ENCODE measurements at places on chromosomes 5 and 9. TPM values are rescaled to one million over a fixed set of nuclear protein-coding genes. Genes with fewer than 3 reads are reported as not detected.

DNA sequence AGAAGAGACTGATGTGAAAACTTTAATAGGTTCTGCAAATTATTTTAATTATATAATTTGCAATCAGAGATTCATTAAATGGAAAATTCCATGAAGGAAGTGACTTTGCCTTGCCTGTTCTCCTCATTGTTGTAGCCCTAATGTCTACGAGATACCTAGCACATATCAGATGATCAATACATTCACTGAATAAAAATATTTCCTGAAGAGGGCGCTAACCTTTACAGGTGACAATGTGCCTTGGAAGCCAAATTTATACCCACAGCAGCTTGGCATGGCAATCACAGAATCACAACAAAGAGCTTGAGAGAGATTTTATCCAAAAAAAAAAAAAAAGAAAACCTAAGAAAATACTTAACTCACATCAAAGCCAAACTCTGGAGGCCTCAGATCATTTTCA, 17.4 kb downstream of the HAUS6 start:
- DNase-seq = no peak

DNA sequence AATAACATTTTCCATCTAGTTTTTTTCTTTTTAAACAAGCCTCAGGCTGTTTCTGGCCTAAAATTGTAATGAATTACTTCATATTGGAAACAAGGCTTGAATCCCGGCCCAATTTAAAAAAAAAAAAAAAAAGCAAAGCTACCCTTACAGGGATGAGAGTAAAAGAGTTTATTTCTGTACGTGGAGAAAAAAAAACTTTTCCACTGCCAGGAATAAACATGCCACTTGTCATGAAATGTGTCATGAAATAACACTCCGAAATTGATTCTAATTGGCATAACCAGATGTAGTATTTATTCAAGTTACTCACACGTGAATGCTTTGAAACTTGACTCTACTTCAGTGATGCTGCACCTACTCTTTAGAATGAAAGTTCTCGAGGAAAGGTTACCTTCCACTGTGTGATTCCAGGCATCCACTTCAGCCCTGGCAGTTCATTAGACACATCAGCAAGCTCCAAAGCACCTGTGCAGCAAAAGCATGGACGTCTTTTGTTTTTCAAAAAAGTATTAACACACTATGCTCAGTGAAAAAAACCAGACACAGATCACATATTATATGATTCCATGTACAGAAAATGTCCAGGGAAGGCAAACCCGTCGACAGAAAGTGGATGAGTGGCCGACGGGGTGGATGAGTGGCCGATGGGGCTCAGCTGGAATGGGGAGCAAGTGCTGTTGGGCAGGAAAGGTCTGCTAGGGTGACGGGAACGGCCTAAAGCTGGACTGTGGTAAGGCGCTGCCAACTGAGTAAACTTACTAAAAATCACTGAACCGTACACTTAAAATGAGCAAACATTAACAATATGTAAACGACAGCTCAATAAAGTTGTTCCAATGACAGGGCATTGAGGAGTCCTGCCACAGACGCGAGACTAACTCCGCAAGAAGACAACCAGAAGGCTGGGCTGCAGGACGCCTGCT, 21.2 kb downstream of the NSUN2 start:
- DNase-seq = no peak

- DNase-seq = no peak
Observed at GRCh38 chr9:31597977-31598376, 786.5 kb upstream of the ACO1 start.

GRCh38 chr9:14270358-14271092, 43.4 kb downstream of the NFIB start:
- DNase-seq = no peak

DNA sequence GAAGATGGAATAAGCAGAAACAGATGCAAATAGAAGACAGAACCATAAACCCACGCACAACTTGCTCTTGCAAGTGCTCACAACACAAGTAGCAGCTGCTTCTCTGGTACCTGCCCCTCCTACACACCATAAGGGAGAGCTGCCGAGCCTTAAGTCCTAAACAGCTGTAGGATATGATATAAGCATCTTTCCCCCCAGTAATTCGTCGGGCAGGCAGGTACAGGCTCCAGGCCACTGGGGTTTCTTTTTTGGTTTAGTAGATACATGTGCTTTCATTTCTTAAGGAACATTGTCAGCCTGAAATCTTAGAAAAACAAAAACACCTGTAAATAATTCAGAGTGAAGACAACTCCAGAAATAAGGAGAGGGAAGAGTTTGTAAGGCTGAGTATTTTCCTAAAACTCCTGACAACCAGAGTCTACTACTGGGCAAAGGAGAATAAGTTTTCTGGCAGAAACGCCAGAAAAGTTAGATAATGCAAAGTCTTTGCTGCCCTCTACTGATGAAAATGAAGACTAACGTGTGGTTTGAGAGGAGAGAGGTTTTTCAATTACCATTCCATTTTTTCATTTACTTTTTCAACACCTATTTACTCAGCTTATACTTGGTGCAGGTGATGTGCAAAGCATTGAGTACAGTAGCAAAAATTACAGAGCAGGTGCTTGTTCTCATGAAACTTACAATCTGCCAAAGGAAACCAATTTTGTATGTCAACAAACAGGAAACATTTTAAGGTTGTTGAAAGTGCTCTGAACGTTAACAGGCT, 20.1 kb upstream of the TCERG1 start:
- no peak for DNase-seq

DNA sequence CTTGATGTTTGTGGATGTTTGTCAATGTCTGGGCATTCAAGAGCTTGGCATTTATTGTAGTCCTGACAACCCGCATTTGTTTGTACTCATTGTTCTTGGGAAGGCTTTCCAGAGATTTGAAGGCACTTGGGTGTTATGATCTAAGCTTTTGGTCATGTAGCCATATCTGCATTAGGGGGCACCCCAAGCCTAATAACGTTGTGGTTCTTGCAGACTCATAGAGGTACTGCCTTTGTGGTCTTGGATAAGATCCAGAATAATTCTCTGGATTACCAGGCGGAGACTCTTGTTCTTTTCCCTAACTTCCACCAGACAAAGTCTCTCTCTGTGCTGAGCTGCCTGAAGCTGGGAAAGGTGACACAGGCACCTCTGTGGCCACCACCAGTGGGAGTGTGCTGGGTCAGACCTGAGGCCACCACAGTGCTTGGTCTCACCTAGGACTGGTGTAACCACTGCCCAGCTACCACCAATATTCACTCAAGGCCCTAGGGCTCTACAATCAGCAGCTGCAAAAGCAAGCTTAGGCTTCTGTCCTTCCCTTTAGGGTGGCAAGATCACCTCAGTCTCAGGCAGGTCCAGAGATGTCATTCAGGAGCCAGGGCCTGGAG, 144.4 kb upstream of the TAS2R1 start:
- DNase-seq = no peak

DNA sequence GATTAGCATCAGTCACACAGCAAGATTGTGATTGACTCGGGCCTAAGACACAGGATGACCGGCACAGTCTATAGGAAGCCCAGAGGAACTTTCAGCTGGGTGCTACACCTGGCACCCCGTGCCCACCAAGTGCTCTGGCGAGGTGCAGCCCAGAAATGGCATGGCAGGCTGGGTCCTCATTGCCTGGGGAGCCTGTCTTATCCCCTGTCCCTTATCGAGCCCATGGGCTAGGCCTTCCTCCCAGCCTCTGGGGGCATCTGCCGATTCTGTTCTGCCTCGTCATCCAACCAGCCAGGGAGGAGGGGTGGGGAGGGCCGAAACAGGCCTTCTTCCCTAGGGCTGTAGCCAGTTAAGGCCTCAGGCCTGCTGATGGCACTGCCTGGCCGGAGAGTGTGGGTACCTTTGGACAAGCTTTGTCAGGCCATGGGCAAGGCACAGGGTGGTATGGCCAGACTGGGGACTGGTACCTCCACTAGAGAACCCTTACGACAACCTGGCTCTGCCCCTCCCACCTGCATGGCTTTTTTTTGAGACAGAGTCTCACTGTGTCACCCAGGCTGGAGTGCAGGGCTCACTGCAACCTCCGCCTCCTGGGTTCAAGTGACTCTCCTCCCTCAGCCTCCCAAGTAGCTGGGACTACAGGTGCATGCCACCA, 1.6 kb downstream of the GRK6 start:
- no peak for DNase-seq

PCDHB9 gene
- total RNA-seq = 0.26 TPM

NMUR2 gene
- not detected for total RNA-seq

HAVCR1 gene
- 4.1 TPM for total RNA-seq

SPINK4 gene
- not detected for total RNA-seq

All from T-cell (primary cell).